ENCODE measurements at places on chromosomes 4 and X.

DNA sequence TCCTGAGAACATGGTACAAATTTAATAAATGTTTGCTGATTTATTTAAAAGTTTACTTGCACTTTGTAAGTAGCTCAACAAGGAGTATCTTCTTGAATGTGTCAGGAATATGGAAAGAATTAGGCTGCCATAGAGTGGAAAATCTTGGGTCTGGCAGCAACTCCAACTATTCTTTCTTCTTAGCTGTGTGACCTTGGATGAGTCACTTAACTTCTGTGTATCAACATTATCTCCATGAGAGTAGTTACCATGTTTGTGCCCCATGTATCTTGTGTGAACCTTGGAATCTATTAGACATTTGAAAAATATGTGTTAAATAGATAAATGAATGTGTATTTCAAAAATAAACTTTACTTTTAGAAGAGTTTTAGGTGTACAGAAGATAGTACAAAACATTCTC, 348.8 kb downstream of the GBA3 start:
- no peak for DNase-seq
- H3K4me1 ChIP-seq = no peaks in the 10 kb centered on the region
- H3K36me3 ChIP-seq = no peaks in the 10 kb centered on the region
- no peak overlapping the region for H3K27ac ChIP-seq
- peaks cover 7% of the 10 kb centered on the region for H3K27me3 ChIP-seq
- H3K4me3 ChIP-seq = no peak overlapping the region

DNA sequence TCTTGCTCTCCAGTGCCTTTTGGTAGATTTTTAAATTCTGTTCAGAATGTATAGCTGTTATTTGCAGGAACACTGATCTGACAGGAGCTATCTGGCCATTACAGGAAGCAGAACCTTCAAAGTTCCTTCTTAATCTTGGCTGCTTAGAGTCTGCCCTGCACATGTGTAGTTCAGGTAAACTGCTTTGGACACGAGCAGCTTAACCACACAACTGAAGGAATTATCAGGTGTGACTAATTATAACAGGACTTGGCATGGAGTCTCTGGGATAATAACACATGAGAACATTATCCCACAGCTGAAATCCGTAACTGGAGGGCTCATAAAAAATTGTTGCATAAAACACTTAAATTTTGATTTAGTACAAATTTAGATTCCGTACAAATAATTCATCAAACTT, 11.6 kb upstream of the ING2 start:
- no peak overlapping the region for H3K27ac ChIP-seq
- peaks cover 55% of the 10 kb centered on the region for H3K36me3 ChIP-seq
- no peak for DNase-seq
- peaks cover 12% of the 10 kb centered on the region for H3K4me1 ChIP-seq
- H3K4me3 ChIP-seq = no peak overlapping the region

DNA sequence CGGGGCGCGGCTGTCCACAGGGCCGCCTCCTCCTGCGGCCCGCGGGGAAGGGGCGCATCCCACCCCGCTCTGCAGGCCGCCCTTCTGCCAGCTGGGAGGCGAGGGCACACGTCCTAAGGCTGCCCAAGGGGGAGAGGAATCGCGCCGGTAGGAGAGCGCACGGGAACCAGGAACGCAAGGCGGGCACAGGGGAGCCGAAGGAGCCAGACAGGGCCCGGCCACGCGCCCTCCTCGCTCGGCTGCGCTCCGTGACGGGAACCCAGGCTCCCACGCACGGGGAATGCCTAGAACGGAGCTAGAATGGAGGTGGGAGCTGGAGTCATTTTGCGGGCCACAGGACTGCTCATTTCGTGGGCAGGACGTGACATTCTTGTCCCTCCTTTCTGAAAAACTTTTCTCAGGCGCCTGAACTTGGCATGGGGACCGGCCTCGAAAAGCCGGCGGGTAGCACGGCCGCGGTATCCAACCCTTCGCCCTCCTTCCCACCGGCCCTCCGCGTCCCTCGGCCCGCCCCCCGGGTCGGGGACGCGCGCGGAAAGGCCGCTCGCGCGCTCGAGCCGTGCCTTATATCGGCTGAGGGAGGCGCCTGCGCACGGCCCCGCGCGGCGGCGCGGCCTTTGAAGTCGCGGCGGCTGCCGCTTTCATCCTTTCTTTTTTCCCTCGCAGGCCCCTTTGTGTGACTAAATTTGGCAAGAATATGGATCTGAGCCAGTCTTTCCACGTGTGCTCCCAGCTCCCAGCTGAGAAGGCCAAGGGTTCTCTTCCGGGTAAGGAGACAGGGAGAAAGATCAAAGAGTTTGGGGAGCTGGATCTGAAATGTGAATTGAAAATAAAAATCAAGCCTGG, 4.2 kb upstream of the LEF1 start:
- H3K27me3 ChIP-seq = no peaks in the 10 kb centered on the region
- peaks cover 63% of the 10 kb centered on the region for H3K4me1 ChIP-seq
- H3K27ac ChIP-seq = peak overlapping the region; percentile 99
- peak; percentile 76 for DNase-seq

DNA sequence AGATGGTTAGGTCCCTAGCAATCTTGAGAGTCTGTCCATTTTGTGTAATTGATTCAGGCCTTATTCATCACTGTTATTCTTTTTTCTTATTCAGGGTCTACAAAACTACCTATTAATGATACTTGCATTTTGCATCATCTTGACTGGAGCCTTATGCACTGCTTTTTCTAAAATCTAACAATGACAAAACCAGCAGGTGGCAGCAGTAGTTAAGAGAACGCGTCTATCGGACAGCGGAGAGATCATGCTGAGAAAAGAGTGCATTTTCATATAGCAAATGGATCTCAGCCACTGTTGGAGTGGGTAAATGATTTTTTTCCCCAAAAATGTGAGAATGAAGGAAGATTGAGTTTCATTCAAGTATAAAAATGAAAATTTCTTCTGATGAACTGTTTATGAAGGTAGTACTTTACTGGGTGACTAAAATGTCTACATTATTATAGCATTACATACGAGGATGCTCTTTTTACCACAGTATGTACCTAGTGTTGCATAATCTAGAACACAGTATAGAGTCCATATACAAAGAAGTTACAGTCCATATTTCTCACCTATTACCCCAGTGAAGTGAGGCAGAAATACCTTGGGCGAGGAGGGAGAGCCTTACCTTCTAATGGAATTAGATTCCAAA, 43.2 kb downstream of the TMEM144 start:
- H3K4me1 ChIP-seq = no peaks in the 10 kb centered on the region
- no peaks in the 10 kb centered on the region for H3K27me3 ChIP-seq
- peak; percentile 50 for DNase-seq
- no peak overlapping the region for H3K4me3 ChIP-seq
- no peaks in the 10 kb centered on the region for H3K36me3 ChIP-seq

GRCh38 chr4:8478801-8479744, 38.5 kb downstream of the TRMT44 start:
- H3K27ac ChIP-seq = no peak overlapping the region
- peaks cover 25% of the 10 kb centered on the region for H3K36me3 ChIP-seq
- peaks cover 10% of the 10 kb centered on the region for H3K27me3 ChIP-seq
- no peak for DNase-seq
- H3K4me3 ChIP-seq = no peak overlapping the region

GRCh38 chr4:35938936-35939335, 305.4 kb downstream of the ARAP2 start:
- no peak overlapping the region for H3K27ac ChIP-seq
- DNase-seq = no peak
- no peak overlapping the region for H3K4me3 ChIP-seq
- peaks cover 1% of the 10 kb centered on the region for H3K27me3 ChIP-seq

- peaks cover 6% of the 10 kb centered on the region for H3K36me3 ChIP-seq
- H3K4me1 ChIP-seq = peaks cover 6% of the 10 kb centered on the region
- no peaks in the 10 kb centered on the region for H3K27me3 ChIP-seq
- no peak for DNase-seq
These were observed 69.4 kb downstream of the ARX start for GRCh38 chrX:24946369-24946768.

- H3K4me1 ChIP-seq = peaks cover 6% of the 10 kb centered on the region
- no peaks in the 10 kb centered on the region for H3K27me3 ChIP-seq
- peaks cover 8% of the 10 kb centered on the region for H3K36me3 ChIP-seq
- no peak for DNase-seq
- H3K4me3 ChIP-seq = no peak overlapping the region
These were observed 275.4 kb upstream of the RPS6KA3 start for GRCh38 chrX:20542072-20542471.

DNA sequence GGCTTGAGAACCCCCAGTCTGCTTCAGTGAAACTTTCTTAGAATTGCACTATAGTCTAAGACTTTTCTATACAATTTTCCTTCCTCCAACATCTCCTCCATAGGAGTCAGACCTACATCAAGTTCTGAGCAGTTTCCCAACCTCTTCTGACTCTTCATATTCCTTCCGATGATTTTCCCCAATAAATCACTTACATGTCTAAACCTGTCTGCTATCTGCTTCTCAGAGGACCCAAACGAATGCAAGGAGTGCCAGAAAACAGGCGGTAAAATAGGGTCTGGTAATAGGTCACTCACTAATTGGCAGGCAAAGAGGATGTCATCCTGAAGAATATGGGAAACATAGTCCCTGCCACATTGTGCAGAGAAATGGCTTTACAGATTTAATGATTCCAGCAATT, 153.9 kb downstream of the PCDH18 start:
- peaks cover 9% of the 10 kb centered on the region for H3K4me1 ChIP-seq
- no peaks in the 10 kb centered on the region for H3K36me3 ChIP-seq
- no peak overlapping the region for H3K27ac ChIP-seq
- DNase-seq = no peak
- H3K4me3 ChIP-seq = no peak overlapping the region

- H3K36me3 ChIP-seq = no peaks in the 10 kb centered on the region
- no peaks in the 10 kb centered on the region for H3K27me3 ChIP-seq
- no peaks in the 10 kb centered on the region for H3K4me1 ChIP-seq
- no peak overlapping the region for H3K27ac ChIP-seq
- H3K4me3 ChIP-seq = no peak overlapping the region
These were observed 23.1 kb downstream of the CT47C1 start for GRCh38 chrX:119095936-119096335.

DNA sequence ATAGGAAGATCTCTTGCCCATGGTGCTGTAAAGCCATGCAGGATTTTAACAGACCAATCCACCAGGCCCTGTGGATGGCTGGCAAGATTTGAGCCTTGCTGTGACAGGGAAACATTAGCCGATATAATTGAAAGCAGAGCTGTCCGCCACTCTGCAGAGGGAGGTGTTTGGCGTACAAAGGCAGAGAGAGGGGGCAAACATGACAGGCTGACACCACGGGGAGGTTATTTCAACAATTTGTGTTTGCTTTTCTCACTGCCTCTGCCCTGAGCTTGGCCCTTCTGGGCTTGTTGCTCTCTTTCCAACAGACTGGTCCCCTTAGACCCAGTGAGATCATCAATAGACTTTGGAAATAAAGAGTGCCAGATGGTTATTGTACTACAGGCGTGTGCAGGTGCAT, 59.4 kb downstream of the CLNK start:
- peaks cover 47% of the 10 kb centered on the region for H3K4me1 ChIP-seq
- no peaks in the 10 kb centered on the region for H3K27me3 ChIP-seq
- no peak overlapping the region for H3K27ac ChIP-seq
- DNase-seq = no peak

GRCh38 chrX:109952985-109953905, 49.7 kb upstream of the TMEM164 start:
- peaks cover 3% of the 10 kb centered on the region for H3K27me3 ChIP-seq
- no peak for DNase-seq
- no peaks in the 10 kb centered on the region for H3K4me1 ChIP-seq
- H3K27ac ChIP-seq = peak overlapping the region; percentile 7
- no peak overlapping the region for H3K4me3 ChIP-seq
- no peaks in the 10 kb centered on the region for H3K36me3 ChIP-seq

- H3K4me1 ChIP-seq = peaks cover 9% of the 10 kb centered on the region
- DNase-seq = no peak
- H3K36me3 ChIP-seq = peaks cover 13% of the 10 kb centered on the region
- H3K4me3 ChIP-seq = no peak overlapping the region
These were observed 207.5 kb downstream of the NSUN7 start for GRCh38 chr4:40957281-40957680.

DNA sequence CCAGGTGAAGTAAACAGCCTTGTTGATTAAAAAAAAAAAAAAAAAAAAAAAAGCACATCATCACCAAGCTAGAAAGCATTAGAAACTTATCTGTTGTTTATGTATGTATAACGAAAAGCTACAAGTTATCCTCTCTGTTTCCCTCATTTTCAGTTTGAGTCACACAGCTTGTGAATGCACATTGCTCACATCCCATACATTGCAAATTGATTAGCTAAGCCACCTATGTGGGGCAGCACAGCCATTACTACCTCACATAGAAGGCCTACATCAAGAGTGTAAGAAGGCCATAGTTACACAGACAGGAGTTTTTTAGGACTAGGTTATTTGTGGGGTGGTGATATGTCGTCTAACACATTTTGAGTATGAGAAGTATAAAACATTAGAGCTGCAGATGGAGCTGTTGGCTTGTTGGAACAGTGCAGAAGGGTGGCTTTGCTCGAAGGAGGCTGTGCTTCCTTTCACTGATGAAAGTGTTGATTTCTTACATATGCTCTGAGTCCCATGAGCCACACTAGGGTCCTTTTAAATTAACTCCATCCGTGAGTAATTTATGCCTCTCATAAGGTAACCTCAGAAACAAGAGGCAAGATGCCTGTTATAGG, 431.6 kb downstream of the GABRG1 start:
- H3K36me3 ChIP-seq = no peaks in the 10 kb centered on the region
- DNase-seq = no peak
- H3K4me1 ChIP-seq = peaks cover 6% of the 10 kb centered on the region
- H3K27ac ChIP-seq = no peak overlapping the region

DNA sequence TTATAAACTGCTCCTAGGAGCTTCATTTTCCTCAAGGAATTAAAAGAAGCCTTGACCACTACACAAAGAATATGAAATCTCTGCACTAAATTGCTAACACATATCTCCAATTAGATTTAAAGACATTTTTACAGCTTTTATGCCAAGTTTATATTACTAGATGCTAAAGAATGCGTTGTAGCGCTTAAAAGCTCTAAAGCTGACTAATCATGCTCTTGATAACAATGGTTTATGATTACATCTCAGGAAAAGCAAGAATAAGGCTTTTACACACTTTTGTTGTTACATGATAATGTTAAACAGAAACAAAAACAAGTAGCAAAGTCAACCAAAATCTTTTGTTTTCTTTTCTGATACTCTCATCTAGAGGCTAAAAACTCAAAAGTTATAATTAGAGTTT, 44.7 kb downstream of the SLC10A7 start:
- no peak for DNase-seq
- no peak overlapping the region for H3K27ac ChIP-seq
- H3K4me1 ChIP-seq = peaks cover 28% of the 10 kb centered on the region

GRCh38 chr4:112214390-112215264, 17.0 kb upstream of the AP1AR start:
- no peaks in the 10 kb centered on the region for H3K36me3 ChIP-seq
- H3K4me3 ChIP-seq = no peak overlapping the region
- peaks cover 5% of the 10 kb centered on the region for H3K27me3 ChIP-seq
- no peak overlapping the region for H3K27ac ChIP-seq

GRCh38 chr4:9929111-9929510, 92.2 kb downstream of the SLC2A9 start:
- H3K27ac ChIP-seq = no peak overlapping the region
- peaks cover 48% of the 10 kb centered on the region for H3K27me3 ChIP-seq
- H3K4me1 ChIP-seq = peaks cover 5% of the 10 kb centered on the region
- H3K36me3 ChIP-seq = no peaks in the 10 kb centered on the region
- no peak overlapping the region for H3K4me3 ChIP-seq

Measured in nephron progenitor cell (in vitro differentiated cells).